Kidney (tissue), 22 donors: ENCODE measurements at places on chromosomes 13 and 19. TPM values are rescaled to one million over a fixed set of nuclear protein-coding genes. Genes with fewer than 3 reads are reported as not detected.

DNA sequence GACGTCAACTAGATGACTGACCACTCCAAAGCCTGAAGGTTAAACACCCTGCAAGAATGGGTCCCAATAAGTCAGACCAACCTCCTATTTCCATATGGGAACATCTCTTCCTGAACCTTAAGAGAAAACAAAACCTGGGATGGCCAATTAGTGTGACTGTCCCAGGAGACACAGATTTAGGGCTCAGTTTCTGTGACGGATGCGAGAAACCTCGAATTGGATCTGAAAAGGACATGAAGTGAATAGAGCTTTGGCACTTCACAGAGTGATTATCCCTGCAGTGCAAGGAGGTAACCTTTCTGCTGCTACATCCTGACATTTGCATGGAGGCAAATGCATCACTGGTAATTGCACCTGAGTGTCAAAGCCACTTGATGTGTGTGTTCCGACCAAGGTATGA is 442.2 kb upstream of the KLF12 start:
- H3K4me3 ChIP-seq = no peak overlapping the region
- H3K36me3 ChIP-seq = no peaks in the 10 kb centered on the region

GRCh38 chr19:17402982-17403855 is 2.2 kb downstream of the BST2 start:
- no peaks in the 10 kb centered on the region for H3K27me3 ChIP-seq
- H3K4me1 ChIP-seq = peaks cover 18% of the 10 kb centered on the region
- no peak overlapping the region for H3K27ac ChIP-seq
- H3K4me3 ChIP-seq = no peak overlapping the region
- peak; percentile 87 for DNase-seq

DNA sequence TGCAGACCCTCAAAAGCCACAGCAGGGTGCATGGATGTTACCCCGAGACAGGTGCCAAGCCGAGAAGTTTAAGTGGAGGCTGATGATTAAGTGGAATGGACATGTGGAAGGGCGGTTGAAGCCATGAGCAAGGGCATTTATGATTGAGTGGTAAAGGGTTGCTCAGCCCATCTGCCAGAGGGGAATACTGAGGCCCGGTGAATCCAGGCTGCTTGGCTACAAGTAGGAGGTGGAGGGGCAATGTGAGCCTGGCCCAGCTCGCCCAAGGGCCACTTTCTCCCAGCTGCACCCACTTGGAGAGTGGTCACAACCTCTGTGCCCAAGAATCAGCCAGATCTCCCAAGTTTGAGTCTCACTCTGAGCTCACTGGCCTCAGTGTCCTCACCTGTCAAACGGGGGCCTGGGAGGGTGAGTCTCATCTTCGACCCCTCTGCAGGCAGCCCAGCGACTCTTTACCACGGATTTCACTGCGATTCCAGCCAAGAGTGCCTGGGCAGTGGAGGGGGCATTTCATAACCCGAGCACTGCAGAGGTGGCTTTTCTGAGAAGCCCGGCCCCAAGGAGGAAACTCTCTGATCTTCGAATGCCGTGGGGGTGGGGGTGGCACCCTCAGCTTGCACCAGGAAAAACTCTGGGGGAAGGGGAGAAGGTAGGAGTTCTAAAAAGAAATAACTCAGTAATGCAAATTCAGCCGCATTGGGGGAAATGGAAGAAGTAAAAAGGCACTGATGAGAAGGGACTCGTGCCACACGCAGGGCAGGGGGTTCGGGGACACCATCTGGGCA is 62.9 kb upstream of the KLF2 start:
- no peak overlapping the region for H3K4me3 ChIP-seq
- H3K27me3 ChIP-seq = no peaks in the 10 kb centered on the region
- no peaks in the 10 kb centered on the region for H3K4me1 ChIP-seq
- no peak for DNase-seq
- H3K36me3 ChIP-seq = no peaks in the 10 kb centered on the region

GRCh38 chr13:49110913-49111170 is 109.3 kb upstream of the MLNR start:
- peak overlapping the region; percentile 88 for H3K4me3 ChIP-seq
- no peaks in the 10 kb centered on the region for H3K4me1 ChIP-seq
- DNase-seq = no peak
- peaks cover 6% of the 10 kb centered on the region for H3K36me3 ChIP-seq
- no peak overlapping the region for H3K27ac ChIP-seq

- no peak overlapping the region for H3K27ac ChIP-seq
- H3K4me1 ChIP-seq = no peaks in the 10 kb centered on the region
- H3K36me3 ChIP-seq = no peaks in the 10 kb centered on the region
- no peaks in the 10 kb centered on the region for H3K27me3 ChIP-seq
- DNase-seq = no peak
These were observed 207.3 kb downstream of the DLEU7 start for GRCh38 chr13:50636007-50636704.

- no peaks in the 10 kb centered on the region for H3K4me1 ChIP-seq
- H3K27ac ChIP-seq = no peak overlapping the region
- DNase-seq = no peak
- peaks cover 12% of the 10 kb centered on the region for H3K27me3 ChIP-seq
- H3K36me3 ChIP-seq = no peaks in the 10 kb centered on the region
These were observed 3.7 kb downstream of the RUBCNL start for GRCh38 chr13:46383383-46383782.

DNA sequence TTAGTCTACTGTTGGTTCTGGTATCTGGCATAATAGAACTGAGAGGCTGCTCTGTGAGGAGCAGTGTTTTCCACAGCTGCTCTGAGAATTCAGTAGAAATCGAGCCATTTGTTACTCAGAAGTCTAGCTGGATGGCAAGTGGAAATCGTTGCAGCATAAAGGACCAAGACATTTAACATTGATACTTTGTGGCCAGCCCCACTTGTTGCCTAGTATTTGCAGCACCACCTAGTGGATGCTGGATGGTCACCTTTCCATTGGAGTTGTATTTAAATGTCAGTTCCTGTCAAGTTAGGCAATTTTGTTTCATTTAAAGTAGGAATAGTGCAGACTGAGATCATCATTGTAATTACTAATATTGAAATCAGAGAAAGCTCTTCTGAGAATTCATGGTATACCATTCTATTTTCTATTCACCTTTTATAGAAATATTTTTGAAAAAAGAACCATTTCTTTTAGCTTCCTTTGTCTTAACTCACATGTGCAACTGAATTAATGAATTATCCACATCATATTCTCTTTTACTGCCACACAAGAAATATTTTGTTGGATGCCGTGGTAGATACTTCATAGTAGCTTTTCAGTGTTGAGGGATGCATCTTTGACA is 64.6 kb downstream of the PDS5B start:
- H3K4me1 ChIP-seq = no peaks in the 10 kb centered on the region
- DNase-seq = peak; percentile 79
- no peaks in the 10 kb centered on the region for H3K36me3 ChIP-seq
- H3K27me3 ChIP-seq = no peaks in the 10 kb centered on the region
- no peak overlapping the region for H3K4me3 ChIP-seq

DNA sequence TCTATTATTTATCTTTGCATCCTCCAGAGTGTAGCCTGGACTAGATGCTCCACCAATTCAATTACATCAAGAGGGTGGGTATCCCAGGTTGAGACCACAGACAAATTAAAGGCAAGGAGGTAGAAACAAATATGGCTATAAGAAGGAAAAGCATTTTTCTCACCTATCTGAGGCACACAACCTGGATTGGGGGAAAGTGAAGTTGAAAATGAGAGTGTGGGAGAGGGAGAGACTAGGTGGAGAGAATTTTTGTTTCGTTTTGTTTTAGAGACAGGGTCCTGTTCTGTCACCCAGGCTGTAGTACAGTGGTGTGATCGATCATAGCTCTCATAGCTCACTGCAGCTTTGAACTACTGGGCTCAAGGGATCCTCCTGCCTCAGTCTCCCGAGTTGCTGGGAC is 5.8 kb upstream of the PRODH2 start:
- no peaks in the 10 kb centered on the region for H3K4me1 ChIP-seq
- DNase-seq = no peak
- H3K4me3 ChIP-seq = no peak overlapping the region
- H3K36me3 ChIP-seq = no peaks in the 10 kb centered on the region
- H3K27ac ChIP-seq = no peak overlapping the region

- no peak overlapping the region for H3K27ac ChIP-seq
- no peak overlapping the region for H3K4me3 ChIP-seq
- H3K4me1 ChIP-seq = no peaks in the 10 kb centered on the region
- H3K27me3 ChIP-seq = no peaks in the 10 kb centered on the region
- no peaks in the 10 kb centered on the region for H3K36me3 ChIP-seq
These were observed 256.1 kb downstream of the DACH1 start for GRCh38 chr13:71610876-71611275.

NLRP9 gene
- 0.09 TPM for total RNA-seq

METTL21C gene
- total RNA-seq = not detected

SLC25A23 gene
- total RNA-seq = 76.6 TPM

RASIP1 gene
- total RNA-seq = 23.3 TPM

CEACAM21 gene
- total RNA-seq = 5.6 TPM

SHC2 gene
- total RNA-seq = 24.4 TPM

KCNN4 gene
- 6.1 TPM for total RNA-seq

EFNB2 gene
- 32.8 TPM for total RNA-seq
